ENCODE measurements at places on chromosomes 4 and X.

GRCh38 chrX:113974881-113975280, 609.0 kb upstream of the HTR2C start:
- DNase-seq, result no peak

DNA sequence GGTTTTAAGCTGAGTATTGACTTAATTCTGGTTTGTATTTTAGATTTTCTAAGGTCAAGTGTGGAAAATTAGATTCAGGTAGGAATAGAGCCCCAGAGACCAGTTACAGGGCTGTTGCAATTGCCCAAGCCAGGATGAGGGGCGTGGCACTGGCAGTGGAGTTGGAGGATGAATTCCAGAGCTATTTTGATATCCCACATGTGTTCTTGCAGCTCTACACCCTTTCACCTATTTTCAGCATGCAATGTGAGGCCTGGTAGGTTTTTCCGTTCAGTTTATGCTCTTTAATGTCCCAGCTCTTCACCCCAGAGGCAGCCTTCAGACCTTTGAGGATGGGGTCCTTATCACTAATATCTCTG, 17.9 kb upstream of the OGT start:
- DNase-seq, result no peak

DNA sequence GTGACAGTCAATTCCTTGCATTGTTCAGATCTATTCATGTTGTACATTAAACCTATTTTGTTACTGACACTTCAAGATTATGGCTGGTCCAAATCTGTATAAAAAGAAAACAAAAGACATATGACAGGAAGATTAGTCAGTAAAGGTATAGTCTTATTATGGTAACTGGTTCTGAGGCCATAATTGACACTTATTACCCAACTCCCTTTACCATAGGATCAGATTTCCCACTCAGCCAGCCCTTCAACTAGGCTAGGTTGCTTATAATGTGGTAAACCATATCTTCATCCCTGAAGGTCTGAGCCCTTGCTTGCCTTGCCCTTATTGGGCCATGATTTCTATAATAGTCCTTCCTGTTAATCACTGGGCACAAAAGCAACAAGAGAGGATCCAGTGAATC, 289.6 kb downstream of the CXXC4 start:
- no peak for DNase-seq

DNA sequence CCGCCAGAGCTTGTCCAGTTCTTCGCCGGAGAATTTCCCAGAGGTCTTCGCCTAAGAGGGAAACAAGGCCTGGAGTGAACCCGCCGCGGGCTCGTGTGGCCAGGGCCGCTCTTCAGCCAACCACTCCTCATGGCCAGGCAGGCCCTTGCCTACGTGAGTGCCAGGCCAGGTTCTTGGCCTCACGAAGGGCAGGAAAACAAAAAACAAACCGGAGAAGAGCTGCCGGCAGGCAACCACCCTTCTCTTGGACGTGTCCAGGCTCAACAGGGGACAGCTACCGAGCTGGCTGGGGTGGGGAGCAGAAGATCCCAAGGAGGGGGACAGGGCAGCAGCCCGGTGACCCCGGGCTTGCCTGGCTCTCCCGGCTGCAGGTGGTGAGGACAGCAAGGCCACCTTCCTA, 13.3 kb downstream of the LRPAP1 start:
- no peak for DNase-seq

DNA sequence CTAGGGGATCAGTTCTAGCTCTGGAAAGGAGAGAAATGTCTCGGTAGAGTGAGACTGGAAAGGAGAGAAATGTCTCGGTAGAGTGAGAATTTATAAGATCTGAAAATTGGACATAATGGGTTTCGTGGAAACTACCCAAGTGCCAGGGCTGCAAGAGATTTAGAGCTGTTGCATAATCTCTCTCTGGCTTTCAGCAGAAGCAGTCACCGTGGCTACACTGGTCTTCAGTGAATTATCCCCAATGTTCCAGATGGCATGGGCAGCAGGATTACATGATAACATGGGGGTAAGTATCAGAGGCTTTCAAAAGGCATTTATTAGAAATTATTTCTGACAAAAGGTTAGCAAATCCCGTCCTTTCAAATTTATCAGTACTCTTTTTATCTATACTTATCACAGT, 435.5 kb downstream of the NKX6-1 start:
- DNase-seq, result no peak

- DNase-seq, result no peak
Observed at GRCh38 chrX:101774340-101774739, 114.7 kb upstream of the ARMCX2 start.

- no peak for DNase-seq
Observed at GRCh38 chr4:99811850-99812249, 4.8 kb upstream of the DAPP1 start.

GRCh38 chr4:108622828-108623227, 2.5 kb downstream of the RPL34 start:
- no peak for DNase-seq

GRCh38 chr4:80999943-81000342, 30.6 kb upstream of the BMP3 start:
- no peak for DNase-seq

GRCh38 chr4:176013476-176014247, 52.0 kb upstream of the WDR17 start:
- DNase-seq, result no peak

- no peak for DNase-seq
Observed at GRCh38 chr4:10639100-10639499, 45.5 kb downstream of the CLNK start.

- no peak for DNase-seq
Observed at GRCh38 chr4:145453163-145453520, 28.5 kb upstream of the SMAD1 start.

- no peak for DNase-seq
Observed at GRCh38 chrX:33974676-33975075, 157.4 kb downstream of the FAM47A start.

DNA sequence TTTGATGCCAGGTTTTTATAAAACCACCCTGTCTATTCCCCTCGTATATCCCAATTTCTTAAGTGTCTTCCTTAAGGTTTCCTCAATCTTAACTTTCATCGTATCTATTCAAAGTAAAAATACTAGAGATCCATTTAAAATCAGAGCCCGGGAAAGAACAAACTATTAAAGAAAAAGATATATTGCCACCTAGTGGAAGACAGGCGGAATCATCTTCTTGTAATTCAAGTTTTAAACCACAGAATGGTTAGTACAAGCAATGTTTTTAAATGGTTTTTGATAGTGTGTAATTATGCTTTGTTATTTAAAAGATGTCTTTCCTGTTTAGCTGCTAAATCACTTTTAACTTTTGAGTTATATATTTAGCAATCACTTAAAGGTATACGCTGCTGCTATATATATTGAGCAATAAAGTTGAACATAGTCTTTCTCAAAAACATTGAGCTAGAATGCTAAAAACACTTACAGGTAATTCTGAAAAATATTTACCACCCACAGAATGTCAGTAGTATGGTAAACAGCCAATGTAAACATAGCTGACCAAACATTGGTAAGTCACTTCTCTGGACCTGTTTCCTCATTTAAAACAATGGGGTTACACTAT, 18.2 kb downstream of the PRDM8 start:
- no peak for DNase-seq

- DNase-seq, result no peak
Observed at GRCh38 chrX:10166731-10167151, 10.0 kb downstream of the CLCN4 start.

- DNase-seq, result no peak
Observed at GRCh38 chrX:134653835-134654234, 4.4 kb downstream of the PLAC1 start.

DNA sequence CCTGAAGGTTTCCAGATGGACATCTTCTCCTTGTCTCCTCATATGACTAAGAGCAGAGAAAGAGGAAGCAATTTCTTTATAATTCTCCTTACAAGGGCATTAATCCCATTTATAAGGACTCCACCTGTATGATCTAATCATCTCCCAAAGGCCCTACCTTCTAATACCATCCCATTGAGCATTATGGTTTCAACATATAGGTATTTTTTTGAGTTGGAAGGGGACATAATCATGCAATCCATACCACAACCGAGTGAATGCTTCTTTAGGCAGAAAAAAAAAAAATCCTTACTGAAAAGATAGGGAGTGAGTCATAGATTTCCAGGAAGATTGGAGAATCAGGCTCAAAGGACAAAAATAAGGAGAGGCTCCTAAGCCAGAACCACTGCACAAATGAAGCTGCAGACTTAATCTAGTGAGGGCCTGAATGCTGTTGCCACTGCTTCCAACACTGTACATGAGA, 312.5 kb upstream of the HS3ST1 start:
- no peak for DNase-seq

GRCh38 chrX:39816871-39817731, 280.7 kb downstream of the BCOR start:
- no peak for DNase-seq

GRCh38 chr4:27242217-27242616, 381.6 kb downstream of the STIM2 start:
- DNase-seq, result no peak

- DNase-seq, result no peak
Observed at GRCh38 chr4:19301527-19301926, 950.2 kb upstream of the SLIT2 start.

GRCh38 chr4:145231906-145232700, 51.7 kb upstream of the OTUD4 start:
- peak; percentile 34 for DNase-seq

DNA sequence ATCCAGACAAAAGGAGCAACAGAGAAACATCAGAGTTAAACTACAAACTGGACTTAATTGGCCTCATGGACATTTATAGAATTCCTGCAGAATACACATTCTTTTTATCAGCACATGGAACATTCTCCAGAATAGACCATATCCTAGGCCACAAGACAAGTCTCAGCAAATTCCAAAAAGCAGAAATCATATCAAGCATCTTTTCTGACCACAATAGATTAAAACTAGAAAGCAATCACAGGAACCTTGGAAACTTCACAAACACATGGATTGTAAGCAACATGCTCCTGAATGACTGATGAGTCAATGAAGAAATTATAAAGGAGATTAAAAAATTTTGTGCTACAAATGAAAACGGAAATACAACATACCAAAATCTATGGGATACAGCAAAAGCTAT, 526.7 kb downstream of the PCDH7 start:
- no peak for DNase-seq

DNA sequence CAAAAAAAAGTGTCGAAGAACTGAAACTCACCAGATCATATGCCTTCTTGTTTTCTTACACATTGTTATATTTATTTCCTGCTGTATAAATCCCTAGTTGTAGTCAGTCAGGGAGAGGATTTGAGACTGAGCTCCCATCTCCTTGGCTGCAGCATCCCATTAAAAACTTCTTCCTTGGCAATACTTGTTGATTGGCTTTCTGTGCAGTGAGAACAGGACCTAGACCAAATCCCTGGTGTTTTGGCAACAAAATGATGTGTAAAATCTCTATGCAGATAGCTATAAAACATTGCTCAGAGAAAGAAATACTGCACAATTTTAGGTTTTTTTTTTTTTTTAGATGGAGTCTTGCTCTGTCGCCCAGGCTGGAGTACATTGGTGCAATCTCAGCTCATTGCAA, 47.9 kb downstream of the TRIML1 start:
- no peak for DNase-seq

DNA sequence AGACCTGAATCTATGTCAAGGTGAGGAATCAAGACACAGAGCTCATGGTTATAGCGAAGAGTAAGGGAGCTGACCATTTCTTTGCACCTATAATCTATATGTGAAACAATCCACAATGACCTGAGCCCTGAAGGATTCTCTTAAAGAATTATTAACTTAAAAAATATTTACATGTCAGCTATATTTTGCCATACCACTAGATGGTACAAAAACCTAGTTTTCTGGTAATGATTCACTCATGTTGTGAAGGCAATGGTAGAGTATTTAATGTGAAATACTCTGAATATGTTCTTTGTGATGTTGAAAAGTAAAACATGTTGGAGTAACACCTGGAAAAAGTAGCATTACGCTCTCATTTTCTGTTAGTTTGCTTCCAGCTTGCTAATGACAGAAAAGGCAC, 40.0 kb downstream of the VGLL1 start:
- no peak for DNase-seq

GRCh38 chr4:138707746-138708677, 307.6 kb upstream of the NOCT start:
- peak; percentile 25 for DNase-seq

GRCh38 chr4:47668810-47669408, 169.0 kb downstream of the CORIN start:
- DNase-seq, result peak; percentile 7

DNA sequence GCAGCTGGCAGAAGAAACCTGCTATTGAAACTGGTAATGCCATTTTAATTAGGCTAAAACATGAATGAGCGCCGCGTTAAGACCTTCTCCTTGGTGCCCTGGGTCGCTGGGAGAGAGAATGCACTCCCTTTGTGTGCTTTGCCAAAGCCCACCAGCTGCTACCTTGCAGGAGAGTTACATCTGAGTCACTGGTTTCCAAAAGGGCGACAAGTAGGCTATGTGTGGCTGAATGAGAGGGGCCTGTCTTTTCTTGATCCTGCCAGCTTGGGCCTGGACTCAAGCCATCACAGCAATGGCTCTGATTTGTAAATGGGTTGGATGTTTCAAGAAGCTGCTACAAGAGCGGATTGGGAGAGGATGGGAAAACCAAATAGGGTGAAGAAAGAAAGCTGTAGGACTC, 81.5 kb downstream of the NHS start:
- DNase-seq, result no peak

DNA sequence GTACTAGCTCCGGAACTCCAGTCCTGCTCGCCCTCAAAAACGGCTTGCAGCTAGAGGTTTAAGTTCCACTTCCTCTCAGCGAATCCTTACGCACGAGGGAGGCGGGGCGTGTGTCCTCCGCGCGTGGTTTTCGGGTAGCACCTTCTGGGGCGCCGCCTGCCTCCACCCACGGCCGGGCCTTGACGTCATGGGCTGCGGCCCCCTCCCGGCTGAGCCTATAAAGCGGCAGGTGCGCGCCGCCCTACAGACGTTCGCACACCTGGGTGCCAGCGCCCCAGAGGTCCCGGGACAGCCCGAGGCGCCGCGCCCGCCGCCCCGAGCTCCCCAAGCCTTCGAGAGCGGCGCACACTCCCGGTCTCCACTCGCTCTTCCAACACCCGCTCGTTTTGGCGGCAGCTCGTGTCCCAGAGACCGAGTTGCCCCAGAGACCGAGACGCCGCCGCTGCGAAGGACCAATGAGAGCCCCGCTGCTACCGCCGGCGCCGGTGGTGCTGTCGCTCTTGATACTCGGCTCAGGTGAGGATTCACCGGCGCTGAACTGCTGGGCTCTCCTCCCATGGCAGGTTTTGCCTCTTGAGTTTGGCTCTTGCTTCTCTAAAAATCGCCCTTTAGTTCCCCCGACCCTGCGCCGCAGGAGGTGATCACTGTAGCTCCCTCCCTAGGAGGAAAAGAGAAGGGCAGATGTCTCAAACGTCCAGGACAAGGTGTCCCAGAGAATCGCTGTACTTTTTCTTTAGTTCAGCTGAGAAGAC, at the start of gene AREG:
AREG (plus strand) TSS at position 246 of the 752 bp plus-strand sequence; CDS start at position 456, 210 bp downstream.
- DNase-seq, result no peak

DNA sequence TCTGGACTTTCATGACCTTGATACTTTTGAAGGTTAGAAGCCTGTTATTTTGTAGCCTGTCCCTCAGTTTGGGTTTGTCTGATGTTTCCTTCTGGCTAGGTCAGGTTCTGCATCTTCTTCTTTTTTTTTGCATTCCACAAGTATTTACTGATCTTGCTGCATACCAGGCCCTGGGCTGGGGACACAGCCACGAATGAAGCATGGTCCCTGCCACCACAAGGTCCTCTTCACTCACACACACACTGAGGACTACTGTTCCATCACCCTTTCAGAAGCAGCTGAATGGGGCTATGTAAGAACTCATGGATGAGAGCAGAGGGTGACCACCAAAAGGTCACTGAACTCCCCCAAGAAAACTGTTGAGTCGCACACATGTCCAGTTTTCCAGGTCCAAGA, 39.2 kb downstream of the USP11 start:
- DNase-seq, result no peak
